ENCODE measurements at places on chromosomes 7 and 10.

GRCh38 chr10:29784175-29784773 is 149.5 kb upstream of the SVIL start:
- DNase-seq: no peak

DNA sequence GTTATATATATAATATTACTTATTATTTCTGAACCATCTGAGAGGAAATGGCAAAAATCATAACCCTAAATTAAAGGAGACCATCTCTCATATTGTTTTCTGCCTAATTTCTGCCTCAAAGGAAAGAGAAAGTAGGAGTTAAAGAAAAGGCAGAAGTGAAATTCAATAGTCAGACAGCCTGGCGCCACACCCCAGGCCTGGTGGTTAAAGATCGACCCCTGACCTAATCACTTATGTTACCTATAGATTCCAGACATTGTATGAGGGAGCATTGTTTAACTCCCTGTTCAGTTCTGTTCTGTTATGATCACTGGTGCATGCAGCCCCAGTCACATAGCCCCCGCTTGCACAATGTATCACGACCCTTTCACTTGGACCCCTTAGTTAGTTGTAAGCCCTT is 24.9 kb upstream of the CHST3 start:
- no peak for DNase-seq

- DNase-seq: no peak
These were observed 70.6 kb downstream of the MCMBP start for GRCh38 chr10:119801998-119802538.

DNA sequence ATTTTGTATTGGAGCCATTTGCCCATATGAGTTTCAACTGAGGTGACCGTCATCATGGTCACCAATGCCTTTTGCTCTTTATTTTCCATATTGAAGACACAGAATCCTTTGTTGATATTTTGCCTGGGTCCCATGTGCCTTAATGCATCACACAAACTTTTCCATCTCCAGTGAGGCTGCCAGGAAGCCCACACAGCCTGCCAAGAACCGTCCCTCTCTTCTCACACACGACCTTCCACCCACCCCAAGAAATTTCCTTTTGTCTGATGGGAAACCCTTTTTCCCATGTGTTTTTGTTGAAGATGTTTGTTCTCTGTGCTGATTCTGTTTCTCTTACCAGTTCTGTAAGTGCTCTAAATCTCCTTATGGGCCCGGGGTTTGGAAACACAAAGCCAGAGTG is 168.9 kb downstream of the CSTF2T start:
- DNase-seq: no peak

- no peak for DNase-seq
These were observed 12.7 kb upstream of the PURB start for GRCh38 chr7:44898039-44898438.

GRCh38 chr7:112206991-112207592 is 597 bp downstream of the ZNF277 start:
- no peak for DNase-seq

DNA sequence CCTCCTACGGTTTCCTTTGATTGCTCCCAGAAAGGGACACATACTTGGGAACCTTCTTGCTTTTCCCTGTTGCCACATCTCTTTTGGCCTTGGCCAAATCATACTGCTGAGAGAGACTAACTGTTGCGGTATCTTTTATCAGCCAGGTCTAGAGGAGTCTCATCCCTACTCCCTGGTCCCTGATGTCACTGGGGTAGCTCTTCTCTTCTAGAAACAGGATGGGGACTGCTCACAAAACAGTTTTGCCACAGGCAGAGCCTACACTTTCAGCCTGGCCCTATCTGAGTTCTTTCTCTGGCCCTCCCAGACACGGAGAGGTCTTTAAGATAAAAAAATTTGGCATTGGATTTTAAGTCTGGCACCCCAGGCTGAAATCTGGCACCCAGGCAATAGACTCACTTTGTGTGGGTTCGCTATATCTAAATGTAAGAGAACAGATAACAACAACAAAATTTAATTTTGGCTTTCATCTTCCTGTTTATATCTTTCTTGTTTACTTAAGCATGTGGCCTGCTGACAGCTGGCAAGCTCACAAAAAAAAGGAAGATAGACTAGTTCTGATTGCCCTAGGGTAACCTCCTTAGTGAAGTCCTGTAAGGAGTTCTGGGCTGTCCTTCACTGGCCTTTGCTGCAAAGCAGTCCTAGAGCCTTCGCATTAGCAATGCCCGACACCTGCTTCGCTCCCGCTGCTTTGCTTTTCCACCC is 228.3 kb upstream of the NPVF start:
- DNase-seq: no peak

- no peak for DNase-seq
These were observed 248.0 kb upstream of the TCERG1L start for GRCh38 chr10:131559450-131559911.

DNA sequence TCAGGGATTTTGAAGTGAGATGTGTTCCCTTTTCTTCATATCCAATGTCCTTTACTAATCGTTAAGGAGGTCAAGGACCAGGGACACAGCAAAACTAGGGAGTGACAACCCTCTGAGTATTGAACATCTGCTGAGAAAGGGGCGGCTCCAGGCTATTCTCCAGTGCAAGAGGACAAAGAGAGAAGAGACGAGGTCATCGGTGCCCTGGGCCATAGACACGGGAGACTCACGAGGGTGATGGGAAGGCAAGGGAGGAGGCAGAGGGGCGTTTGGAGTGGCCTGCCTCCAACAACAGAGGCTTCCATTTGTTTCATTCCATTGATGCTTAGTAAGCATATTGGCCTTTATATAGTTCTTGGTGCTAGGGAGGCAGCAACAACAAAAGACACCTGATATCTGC is 268.4 kb downstream of the CXCL12 start:
- DNase-seq: no peak

- no peak for DNase-seq
These were observed 39.2 kb upstream of the GSAP start for GRCh38 chr7:77455321-77455720.

DNA sequence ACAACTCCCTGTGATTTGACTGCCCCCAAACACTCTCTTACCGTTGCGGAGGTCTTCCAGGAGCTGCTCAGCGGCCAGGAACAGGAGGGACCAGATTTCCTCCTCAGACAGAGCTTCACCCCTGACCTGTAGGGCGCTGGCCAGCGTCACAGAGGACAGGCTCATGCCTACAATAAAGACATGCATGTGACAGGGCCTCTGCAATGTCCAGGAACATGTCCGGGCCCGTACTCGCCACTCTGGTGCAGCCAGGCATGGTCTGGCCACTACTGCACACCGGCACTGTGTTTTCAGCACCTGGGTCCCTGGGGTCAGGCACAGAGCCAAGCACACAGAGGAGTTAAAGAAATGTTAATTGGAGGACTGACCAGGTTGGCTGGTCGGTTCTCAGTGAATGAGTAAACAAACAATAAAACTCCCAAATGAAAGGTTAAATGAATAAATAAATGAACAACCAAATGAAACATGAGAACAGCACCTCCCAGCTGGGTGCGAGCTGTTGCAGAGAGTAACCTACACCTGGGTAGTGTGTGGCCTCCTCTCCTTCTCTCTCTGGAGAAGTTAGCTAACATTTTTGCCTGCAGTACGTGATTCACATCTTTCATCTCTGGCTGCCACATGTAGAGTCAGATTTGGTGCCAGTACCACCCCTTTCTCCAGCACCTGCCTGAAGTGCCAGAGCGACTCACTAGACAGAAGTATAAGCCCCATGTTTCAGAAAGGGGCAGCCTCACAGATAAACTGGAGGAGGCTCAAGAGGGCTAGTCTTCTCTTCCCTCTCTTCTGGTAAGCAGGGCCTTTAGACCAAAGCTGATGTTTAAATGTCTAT is 22.8 kb downstream of the FRMPD2 start:
- no peak for DNase-seq

DNA sequence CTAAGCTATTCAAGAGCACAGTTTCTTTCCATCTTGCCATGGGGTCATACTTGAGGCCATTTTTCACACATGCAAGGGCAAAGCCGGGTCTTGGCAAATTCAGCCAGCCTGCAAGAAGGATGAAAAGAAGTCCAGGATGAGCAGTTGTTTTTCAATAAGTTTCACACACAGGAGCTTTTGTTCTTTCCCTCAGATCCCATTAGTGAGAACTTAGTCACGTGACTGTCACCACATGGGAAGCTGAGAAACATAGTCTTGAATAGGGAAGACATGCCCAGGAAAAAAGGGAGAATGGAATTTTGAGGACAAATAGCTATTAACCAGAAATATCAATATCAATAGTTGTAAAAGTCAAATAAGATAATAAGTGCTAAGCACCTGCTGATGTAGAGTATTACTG is 137.7 kb downstream of the AHR start:
- no peak for DNase-seq

DNA sequence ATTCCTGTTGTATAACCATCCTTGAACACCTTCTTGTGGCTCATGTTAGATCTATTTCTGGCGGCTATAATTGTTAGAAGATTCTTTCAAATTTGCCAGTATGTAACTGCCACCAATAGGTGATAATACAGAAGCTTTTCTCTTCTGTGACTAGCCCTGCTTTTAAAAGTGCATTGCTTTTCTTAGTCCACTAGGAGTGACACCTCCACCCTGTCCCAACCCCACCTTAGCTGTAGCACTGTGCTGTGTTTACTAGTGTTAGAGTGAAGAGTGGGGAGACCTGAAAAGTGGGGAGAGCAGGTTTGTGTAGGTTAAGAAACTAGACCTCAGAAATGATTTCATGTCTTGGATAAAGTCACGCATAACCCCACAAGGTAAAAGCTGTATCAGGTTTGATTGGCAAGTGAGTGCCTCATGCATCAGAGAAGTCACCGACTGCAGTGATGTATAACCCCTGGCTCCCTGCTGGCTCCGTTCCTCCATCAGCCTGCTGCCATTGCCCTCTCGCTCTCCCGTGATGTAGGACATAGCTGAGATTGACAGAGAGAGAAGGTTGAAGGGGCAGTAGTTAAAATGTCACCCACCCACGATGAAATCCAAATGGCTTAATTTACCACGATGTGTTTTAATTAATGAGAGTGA is 12.5 kb downstream of the NPVF start:
- no peak for DNase-seq

DNA sequence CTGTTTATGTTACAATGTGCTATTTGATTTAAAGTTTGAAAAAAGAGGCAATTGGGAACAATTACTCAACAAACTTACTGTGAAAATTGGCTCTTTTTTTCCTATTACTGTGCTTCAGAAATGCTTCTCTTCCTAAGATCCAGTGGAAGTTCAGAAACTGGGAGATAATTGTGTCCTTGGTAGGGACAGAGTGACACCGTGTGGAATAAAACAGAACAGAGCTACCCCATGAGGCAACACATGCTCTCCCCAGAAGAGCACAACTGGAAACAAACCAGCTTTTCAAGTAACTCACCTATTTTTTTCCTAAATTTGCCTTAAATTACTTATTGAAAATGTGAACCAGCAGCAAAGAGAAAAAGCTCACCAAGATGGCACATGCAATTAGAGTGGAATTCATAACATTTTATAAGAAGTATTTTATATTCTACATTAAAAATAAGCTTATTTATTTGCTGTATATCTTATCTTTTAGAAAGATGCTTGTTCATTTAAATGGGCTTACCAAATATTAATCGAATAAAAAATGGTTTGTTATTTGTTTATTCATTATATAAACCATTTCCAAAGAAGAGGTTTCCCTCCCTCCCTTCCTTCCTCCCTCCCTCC is 346.1 kb upstream of the ANKRD30A start:
- no peak for DNase-seq

DNA sequence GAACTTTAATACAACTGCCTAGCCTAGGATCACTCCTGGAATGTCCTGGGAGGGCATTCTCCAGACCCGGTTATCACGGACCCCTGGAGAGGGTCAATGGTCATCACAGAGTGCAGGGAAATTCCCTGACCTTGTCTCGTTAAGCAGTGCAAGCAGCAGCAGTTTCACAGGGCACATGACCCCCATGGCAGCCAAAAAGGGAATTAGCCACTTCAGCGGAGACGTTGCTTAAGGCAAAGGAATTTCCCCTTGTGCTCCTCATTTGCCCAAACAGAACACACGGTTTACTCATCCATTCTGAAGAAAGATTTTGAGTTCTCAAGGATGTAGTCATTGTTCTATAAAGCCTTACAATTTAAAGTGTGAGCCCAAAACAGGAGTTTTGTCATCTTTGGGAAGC is 260.3 kb downstream of the SNX13 start:
- no peak for DNase-seq

- DNase-seq: no peak
These were observed 53.1 kb upstream of the PDCD4 start for GRCh38 chr10:110818311-110819256.

- DNase-seq: no peak
These were observed 564.5 kb upstream of the IGFBP3 start for GRCh38 chr7:46485481-46486065.
